ENCODE measurements at places on chromosomes 6 and 20. TPM values are rescaled to one million over a fixed set of nuclear protein-coding genes. Genes with fewer than 3 reads are reported as not detected.

- H3K27ac ChIP-seq = no peak overlapping the region
- peaks cover 16% of the 10 kb centered on the region for H3K4me1 ChIP-seq
- no peaks in the 10 kb centered on the region for H3K36me3 ChIP-seq
- no peak for DNase-seq
Measured at GRCh38 chr6:24529985-24530384, 35.2 kb downstream of the ALDH5A1 start.

GRCh38 chr20:46207793-46208192, 89.7 kb downstream of the CD40 start:
- no peaks in the 10 kb centered on the region for H3K36me3 ChIP-seq
- no peak overlapping the region for H3K27ac ChIP-seq
- no peaks in the 10 kb centered on the region for H3K4me1 ChIP-seq
- no peak overlapping the region for H3K4me3 ChIP-seq
- no peaks in the 10 kb centered on the region for H3K27me3 ChIP-seq
- no peak for DNase-seq

The ELOVL4 gene
- total RNA-seq = not detected

DNA sequence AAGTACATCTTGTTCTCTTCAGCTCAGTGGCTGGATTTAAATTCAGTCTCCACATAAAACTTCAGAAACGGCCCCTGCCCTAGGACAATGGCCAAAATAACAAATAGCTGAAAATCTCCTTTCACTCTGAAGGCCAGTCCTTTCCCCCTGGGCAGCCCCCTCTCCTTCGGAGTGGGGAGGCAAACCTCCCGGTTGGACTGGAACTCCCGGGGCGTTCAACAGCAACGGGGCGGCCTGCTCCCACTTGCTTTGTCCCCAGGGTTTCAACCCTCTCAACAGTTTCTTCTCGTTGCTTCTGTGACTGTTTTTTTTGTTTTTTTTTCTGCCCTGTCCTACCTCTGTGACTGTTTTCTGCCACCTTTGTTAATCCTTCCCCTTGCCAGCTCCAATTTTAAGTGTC, 102.6 kb upstream of the DUSP22 start:
- H3K36me3 ChIP-seq = no peaks in the 10 kb centered on the region
- no peak overlapping the region for H3K27ac ChIP-seq
- no peak for DNase-seq
- no peak overlapping the region for H3K4me3 ChIP-seq
- no peaks in the 10 kb centered on the region for H3K27me3 ChIP-seq
- peaks cover 25% of the 10 kb centered on the region for H3K4me1 ChIP-seq

The SERPINB1 gene
- total RNA-seq = not detected

- no peak for DNase-seq
- H3K36me3 ChIP-seq = peaks cover 44% of the 10 kb centered on the region
- H3K27ac ChIP-seq = no peak overlapping the region
- H3K4me1 ChIP-seq = no peaks in the 10 kb centered on the region
Measured at GRCh38 chr6:43540507-43540906, 23.6 kb downstream of the POLR1C start.

DNA sequence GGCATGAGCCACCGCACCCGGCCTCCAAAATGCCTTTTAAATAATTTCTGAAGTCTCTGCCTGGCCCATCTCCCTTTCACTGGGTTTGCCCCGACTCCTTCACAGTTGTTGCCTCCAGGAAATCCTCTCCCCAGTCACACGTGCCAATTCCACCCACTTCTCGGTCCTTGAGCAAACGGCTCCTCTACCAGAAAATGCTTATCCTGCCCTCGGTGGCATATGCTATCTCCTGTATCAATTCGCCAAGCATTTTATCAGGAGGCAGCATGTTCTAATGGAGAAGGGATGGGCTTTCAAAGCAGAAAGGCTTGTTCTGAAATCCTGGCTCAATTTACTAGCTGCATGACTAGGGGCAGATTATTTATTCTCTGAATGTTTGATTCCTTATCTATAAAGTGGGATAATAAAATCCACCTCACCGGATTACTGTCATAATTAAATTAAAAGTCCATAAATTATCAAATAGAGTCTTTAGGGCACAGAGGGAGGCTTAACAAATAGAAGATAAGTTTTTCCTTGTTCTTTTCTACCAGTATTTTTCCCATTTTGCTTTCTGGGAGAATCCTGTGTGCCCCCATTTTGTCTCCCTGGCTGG, 66.3 kb downstream of the PPP1R3G start:
- H3K4me3 ChIP-seq = no peak overlapping the region
- H3K27me3 ChIP-seq = no peaks in the 10 kb centered on the region
- DNase-seq = no peak
- no peaks in the 10 kb centered on the region for H3K36me3 ChIP-seq
- no peak overlapping the region for H3K27ac ChIP-seq

- H3K4me1 ChIP-seq = no peaks in the 10 kb centered on the region
- H3K27me3 ChIP-seq = no peaks in the 10 kb centered on the region
Measured at GRCh38 chr6:138038142-138038870, 68.9 kb downstream of the PERP start.

The LY6G6D gene
- total RNA-seq = not detected

DNA sequence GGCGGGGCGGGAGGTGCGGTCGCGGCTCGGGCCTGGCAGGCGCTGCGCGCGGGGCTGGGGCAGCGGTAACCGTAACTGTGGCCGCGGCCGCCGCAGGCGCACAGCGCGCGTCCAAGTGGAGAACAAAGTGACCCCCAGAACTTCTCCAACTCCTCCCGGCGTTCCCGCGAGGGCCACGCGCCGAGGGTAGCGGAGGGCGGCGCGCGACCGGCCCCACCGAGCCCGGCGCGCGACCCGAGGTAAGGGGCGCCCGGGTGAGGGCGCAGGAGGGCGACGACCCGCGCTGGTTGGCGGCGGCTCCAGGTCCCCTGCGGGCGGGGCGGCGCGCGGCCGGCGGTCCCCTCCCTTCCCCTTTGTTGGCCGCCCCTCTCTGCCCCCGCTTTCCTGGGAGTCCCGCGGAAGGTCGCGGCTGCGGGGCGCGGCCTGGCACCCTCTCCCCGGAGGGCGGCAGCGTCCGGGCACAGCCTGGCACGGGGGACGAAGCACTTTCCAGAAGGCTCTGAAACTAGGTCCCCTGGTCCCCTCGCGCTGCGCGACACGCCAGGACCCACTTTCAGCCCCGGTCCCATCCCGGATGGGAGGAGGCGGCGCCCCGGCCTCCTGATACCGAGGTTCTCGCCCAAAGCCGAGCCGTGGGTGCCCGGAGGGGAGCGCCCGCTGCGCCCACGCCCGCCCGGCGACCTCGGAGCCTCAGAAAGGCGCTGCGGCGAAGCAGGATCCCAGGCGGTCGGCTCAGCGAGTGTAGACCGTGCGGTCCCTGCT, at the start of gene TIAM2:
TSS of gene TIAM2 (plus strand) at position 62 of the 762 bp plus-strand sequence. CDS start 133,909 bp downstream, outside the sequence.
- H3K4me3 ChIP-seq = peak within 1 kb of the TSS; percentile 44
- DNase-seq = no peak
- no peaks in the 10 kb centered on the region for H3K36me3 ChIP-seq
- no peaks in the 10 kb centered on the region for H3K4me1 ChIP-seq
- H3K27me3 ChIP-seq = no peaks in the 10 kb centered on the region
- H3K27ac ChIP-seq = no peak within 1 kb of the TSS

DNA sequence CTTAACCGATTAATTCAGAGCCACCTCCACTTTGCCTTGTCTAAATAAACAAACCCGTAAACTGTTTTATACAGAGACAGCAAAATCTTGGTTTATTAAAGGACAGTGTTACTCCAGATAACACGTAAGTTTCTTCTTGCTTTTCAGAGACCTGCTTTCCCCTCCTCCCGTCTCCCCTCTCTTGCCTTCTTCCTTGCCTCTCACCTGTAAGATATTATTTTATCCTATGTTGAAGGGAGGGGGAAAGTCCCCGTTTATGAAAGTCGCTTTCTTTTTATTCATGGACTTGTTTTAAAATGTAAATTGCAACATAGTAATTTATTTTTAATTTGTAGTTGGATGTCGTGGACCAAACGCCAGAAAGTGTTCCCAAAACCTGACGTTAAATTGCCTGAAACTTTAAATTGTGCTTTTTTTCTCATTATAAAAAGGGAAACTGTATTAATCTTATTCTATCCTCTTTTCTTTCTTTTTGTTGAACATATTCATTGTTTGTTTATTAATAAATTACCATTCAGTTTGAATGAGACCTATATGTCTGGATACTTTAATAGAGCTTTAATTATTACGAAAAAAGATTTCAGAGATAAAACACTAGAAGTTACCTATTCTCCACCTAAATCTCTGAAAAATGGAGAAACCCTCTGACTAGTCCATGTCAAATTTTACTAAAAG, 2.7 kb downstream of the FOXC1 start:
- no peaks in the 10 kb centered on the region for H3K4me1 ChIP-seq
- no peak overlapping the region for H3K27ac ChIP-seq
- DNase-seq = no peak
- no peak overlapping the region for H3K4me3 ChIP-seq

DNA sequence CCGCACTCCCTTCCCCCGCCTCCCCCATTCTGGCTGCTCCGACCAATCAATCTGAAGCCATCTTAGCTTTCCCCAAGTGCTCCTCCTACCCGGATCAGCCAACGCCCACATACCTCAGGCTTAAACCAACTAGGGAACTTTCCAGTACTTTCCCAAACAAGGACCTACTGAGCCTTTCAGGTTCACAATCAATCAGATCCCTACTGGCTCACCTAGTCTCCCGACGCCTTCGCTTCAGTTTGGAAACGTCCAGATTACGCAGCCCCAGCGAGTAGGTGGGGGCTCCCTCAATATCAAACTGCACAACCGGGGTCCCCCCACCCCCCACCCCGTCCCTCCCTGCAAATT, 432 bp downstream of the HSPA1L start:
- H3K27ac ChIP-seq = no peak overlapping the region
- no peaks in the 10 kb centered on the region for H3K36me3 ChIP-seq
- DNase-seq = no peak
- H3K27me3 ChIP-seq = no peaks in the 10 kb centered on the region
- no peaks in the 10 kb centered on the region for H3K4me1 ChIP-seq
- H3K4me3 ChIP-seq = no peak overlapping the region

- H3K27ac ChIP-seq = no peak overlapping the region
- no peaks in the 10 kb centered on the region for H3K4me1 ChIP-seq
- no peak overlapping the region for H3K4me3 ChIP-seq
- H3K36me3 ChIP-seq = no peaks in the 10 kb centered on the region
Measured at GRCh38 chr20:60035-60918, 27.2 kb upstream of the DEFB125 start.

DNA sequence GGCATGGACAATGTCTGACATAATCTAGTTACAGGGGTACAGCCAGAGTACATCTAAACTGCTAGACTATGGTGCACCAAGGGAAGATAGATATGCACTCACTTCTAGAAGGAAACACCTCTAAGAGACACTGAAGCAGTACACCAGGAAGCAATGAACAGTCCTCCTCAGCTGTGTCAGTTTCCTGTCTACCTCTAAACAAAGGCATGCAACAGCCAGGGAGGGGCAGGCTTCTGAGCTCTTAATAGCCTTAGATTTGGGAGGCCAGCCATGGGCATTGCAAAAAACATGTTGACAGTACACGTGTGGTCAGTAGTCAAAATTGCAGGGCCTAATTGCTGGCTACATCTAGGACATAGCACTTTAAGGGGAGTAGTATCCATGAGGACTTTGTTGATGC, 21.4 kb downstream of the CRYBG1 start:
- no peak overlapping the region for H3K27ac ChIP-seq
- no peak for DNase-seq
- no peak overlapping the region for H3K4me3 ChIP-seq
- H3K27me3 ChIP-seq = no peaks in the 10 kb centered on the region
- peaks cover 31% of the 10 kb centered on the region for H3K4me1 ChIP-seq
- H3K36me3 ChIP-seq = no peaks in the 10 kb centered on the region

The PRR18 gene
- not detected for total RNA-seq

DNA sequence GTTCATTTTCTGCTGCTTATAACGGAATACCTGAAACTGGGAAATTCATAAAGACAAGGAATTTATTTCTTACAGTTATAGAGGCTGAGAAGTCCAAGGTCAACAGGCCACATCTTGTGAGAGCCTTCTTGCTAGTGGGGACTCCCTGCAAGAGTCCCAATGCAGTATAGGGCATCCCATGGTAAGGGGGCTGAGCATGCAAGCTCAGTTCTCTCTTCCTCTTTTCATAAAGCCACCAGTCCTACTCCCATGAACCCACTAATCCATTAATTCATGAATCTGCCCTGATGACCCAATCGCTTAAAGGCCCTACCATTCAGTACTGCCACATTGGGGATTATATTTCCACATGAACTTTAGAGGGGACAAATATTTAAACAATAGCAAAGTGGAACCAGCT, 26.5 kb downstream of the CYB5R4 start:
- H3K27me3 ChIP-seq = no peaks in the 10 kb centered on the region
- H3K4me1 ChIP-seq = peaks cover 2% of the 10 kb centered on the region
- peaks cover 7% of the 10 kb centered on the region for H3K36me3 ChIP-seq
- H3K27ac ChIP-seq = no peak overlapping the region
